Bronchial epithelial cell (primary cell): ENCODE measurements at places on chromosomes 12 and 14. TPM values are rescaled to one million over a fixed set of nuclear protein-coding genes. Genes with fewer than 3 reads are reported as not detected.

Gene STYK1
- 0.53 and 6.8 TPM in 2 replicates for total RNA-seq

Gene TSHR
- not detected in 2 replicates for total RNA-seq

Gene TAC3
- total RNA-seq = not detected in 2 replicates

Gene FSCB
- not detected in 2 replicates for total RNA-seq

Gene THAP2
- 2.6 and 4.2 TPM in 2 replicates for total RNA-seq

Gene ABCC9
- total RNA-seq = 0.79 and 2.4 TPM in 2 replicates

Gene COL2A1
- under 0.01 TPM in 2 replicates for total RNA-seq

Gene IAPP
- total RNA-seq = not detected in 2 replicates

GRCh38 chr12:107843351-107844311 lies 69.1 kb downstream of the ASCL4 start:
- DNase-seq = no peak

DNA sequence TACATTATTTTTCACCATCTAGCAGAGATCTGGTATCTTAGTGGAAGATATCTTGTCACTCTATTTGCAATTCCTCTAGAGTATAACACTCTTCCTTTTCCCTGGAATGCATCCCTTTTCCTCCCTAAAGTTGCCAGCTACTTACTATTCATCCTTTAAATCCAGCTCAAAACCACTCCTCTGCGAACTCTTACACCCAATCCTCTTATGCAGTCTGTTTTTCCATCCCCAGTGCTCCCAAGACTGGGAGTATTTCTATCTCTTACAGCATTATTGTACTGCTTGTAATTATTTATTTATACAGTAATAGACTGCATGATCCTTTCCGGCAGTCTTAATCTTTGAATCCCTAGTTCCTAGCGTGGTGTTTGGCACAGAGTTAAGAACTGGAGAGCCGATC lies 2.9 kb upstream of the SRGAP1 start:
- DNase-seq = no peak

DNA sequence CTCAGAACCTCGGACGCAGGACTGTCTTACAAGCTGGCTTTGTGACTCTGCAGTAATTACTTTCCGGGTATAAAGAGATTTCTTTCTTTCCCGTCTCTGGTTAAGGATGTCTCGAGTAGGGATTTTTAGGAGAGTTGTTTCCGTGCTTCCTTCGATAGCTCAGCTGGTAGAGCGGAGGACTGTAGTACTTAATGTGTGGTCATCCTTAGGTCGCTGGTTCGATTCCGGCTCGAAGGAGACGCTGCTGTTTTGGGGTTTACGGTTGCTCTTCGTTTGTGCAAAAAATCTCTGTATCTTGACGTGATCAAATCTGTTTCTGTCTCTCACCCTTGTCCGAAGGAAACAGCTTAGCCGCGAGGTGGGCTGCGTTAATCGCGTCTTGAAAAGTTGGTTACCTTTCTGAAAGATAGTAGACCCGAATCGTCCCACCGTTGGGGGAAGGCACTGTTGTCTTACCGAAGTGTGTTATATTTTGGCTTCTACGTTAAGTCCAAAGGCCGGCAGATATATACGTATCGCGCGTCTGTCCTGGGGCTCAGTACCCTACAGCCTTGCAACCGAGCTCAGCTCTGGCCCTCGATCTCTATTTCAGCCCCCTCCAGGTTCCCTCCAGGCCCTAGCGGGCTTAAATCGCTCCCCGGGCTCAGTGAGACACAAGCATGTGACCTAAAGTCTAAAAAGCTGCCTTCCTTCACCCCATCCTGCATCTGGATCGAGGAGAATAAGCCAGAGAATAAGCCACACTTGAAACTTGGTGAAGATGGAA lies 1.1 kb upstream of the RNASE4 start:
- peak; percentile 87 for DNase-seq

DNA sequence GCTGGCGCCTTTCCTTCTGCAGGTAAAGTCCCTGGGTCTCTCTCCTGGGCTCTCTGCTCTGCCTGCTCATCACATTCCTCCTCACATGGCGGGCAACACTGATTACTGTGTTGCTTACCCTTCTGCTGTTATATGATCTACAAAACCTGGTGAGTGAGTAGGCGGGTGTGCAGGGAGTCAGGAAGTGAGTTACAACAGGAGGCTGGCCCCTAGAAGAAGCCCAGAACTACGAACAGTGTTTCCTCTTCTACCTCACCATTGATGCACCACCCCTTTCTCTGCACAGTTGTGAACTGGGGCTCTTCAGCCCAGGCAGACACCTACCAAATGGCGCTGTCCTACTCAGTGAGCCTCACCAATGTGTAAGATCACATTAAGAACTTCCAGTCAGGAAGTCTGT lies 4.9 kb upstream of the KLHL33 start:
- DNase-seq = peak; percentile 27

DNA sequence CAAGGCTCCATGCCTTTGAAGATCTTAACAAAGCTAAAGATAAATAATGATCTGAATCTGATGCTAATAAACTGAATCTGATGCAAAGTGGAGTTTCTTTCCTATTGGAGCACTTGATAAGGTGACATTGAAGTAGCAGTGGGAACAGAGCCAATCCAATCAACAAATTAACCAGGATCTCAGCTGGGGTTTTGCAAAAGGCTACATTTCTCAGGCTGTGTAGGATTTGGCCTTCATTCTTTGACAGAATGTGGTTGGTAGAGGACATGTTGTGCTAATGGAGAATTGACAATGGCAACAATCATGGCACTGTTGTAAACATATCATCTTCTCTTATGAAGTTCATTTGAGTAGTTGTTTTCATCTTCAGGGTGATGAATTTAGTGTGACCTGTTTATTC lies 164.9 kb downstream of the CCDC91 start:
- DNase-seq = no peak

DNA sequence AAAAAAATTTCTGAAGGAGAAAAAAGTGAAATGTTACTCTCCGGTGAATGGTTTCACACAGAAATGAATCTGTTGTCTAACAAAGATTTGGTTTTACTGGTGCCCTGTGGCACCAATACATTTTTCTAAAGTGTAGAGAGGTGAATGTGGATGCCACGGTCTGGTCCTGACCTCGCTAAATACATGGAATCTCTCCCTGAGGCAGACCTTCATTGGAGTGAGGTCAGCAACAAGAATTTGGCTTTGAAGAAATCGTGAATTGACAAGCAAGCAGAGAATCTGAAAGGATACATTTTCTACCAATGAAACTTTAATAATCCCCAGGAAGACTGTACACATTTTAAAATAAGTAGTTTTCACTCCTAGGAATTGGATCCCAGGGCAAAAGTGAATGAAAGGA lies 81.2 kb upstream of the OTOGL start:
- no peak for DNase-seq

- no peak for DNase-seq
Measured at GRCh38 chr14:32934073-32934880, 4.4 kb upstream of the NPAS3 start.

- no peak for DNase-seq
Measured at GRCh38 chr12:99390707-99391106, 256.8 kb upstream of the GARIN6 start.

DNA sequence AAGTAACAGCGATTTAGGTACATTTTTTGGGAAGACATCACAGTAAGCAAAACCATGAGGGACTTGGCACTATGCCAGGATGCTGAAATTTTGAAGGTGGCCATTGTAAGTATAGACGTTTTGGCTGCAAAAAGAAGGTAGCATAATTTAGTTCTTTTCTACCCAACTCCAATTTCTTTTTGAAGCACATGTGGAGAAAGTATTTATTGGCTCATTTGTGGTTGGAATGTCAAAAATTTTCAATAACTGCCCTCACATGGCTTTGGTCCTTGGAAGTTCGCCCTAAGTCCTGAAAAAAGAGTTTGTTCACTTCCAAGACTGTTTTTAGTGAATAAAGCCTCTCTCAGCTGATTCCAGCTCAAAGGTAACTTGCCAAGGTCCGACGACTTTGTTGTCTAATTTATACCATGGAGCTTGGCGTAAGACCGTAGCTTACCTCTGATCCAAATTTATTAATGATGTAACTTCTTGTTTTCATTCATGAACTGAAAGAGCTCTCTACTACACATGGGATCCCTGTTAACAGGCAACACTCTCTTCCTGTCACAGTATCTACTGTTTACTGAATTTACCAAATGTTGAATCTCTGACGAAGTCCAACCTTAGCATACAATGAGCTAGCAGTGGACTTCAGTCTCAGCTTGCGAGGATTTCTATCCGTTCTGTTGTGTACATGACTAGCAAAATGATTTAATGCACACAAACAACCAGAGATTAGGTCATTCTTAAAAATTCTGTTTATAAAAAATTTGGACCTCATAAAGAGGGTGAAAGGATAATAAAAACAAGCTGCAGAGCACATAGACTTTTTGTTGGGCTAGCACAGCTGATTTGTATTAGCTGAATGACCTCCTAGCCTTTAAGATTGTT lies 49.0 kb downstream of the MSRB3 start:
- no peak for DNase-seq
